Mammary microvascular endothelial cell (primary cell): ENCODE measurements at places on chromosomes 3 and 15. TPM values are rescaled to one million over a fixed set of nuclear protein-coding genes. Genes with fewer than 3 reads are reported as not detected.

SENP7 gene
- 3.5 TPM in 2 replicates for total RNA-seq

MOBP gene
- total RNA-seq: under 0.01 and 0.05 TPM in 2 replicates

WDR93 gene
- not detected in 2 replicates for total RNA-seq

UBAP1L gene
- total RNA-seq: 0.20 and 1.3 TPM in 2 replicates

TIMP4 gene
- 0.67 and 0.98 TPM in 2 replicates for total RNA-seq

PTX3 gene
- 246 and 258 TPM in 2 replicates for total RNA-seq

GOLGA8R gene
- total RNA-seq: 0.20 TPM in 1 of 2 replicates, not detected in the other

ARHGAP11A gene
- total RNA-seq: 21.2 and 21.6 TPM in 2 replicates

ECE2 gene
- total RNA-seq: not detected in 2 replicates

COX5A gene
- 199 and 206 TPM in 2 replicates for total RNA-seq

DUOXA1 gene
- total RNA-seq: not detected in 2 replicates

HDC gene
- total RNA-seq: not detected in 2 replicates

CSTA gene
- not detected in 2 replicates for total RNA-seq

ASB14 gene
- total RNA-seq: not detected in 2 replicates

FGD5 gene
- total RNA-seq: 49.4 and 50.4 TPM in 2 replicates

CDCP1 gene
- 1.1 and 1.6 TPM in 2 replicates for total RNA-seq

TMEM212 gene
- total RNA-seq: not detected in 2 replicates

DUOXA2 gene
- total RNA-seq: not detected in 2 replicates

SEC62 gene
- 17.3 and 23.4 TPM in 2 replicates for total RNA-seq

UNC13C gene
- total RNA-seq: not detected in 2 replicates

ICE2 gene
- total RNA-seq: 14.0 and 14.2 TPM in 2 replicates

RBP2 gene
- not detected in 2 replicates for total RNA-seq

C3orf70 gene
- total RNA-seq: 2.1 and 3.1 TPM in 2 replicates

TM2D3 gene
- 25.4 and 25.7 TPM in 2 replicates for total RNA-seq

XIRP1 gene
- total RNA-seq: not detected in 2 replicates

RAB6B gene
- total RNA-seq: 1.1 and 1.2 TPM in 2 replicates

ANKRD63 gene
- not detected in 2 replicates for total RNA-seq
